Immature natural killer cell (primary cell): ENCODE measurements at places on chromosomes 5 and 9. TPM values are rescaled to one million over a fixed set of nuclear protein-coding genes. Genes with fewer than 3 reads are reported as not detected.

DNA sequence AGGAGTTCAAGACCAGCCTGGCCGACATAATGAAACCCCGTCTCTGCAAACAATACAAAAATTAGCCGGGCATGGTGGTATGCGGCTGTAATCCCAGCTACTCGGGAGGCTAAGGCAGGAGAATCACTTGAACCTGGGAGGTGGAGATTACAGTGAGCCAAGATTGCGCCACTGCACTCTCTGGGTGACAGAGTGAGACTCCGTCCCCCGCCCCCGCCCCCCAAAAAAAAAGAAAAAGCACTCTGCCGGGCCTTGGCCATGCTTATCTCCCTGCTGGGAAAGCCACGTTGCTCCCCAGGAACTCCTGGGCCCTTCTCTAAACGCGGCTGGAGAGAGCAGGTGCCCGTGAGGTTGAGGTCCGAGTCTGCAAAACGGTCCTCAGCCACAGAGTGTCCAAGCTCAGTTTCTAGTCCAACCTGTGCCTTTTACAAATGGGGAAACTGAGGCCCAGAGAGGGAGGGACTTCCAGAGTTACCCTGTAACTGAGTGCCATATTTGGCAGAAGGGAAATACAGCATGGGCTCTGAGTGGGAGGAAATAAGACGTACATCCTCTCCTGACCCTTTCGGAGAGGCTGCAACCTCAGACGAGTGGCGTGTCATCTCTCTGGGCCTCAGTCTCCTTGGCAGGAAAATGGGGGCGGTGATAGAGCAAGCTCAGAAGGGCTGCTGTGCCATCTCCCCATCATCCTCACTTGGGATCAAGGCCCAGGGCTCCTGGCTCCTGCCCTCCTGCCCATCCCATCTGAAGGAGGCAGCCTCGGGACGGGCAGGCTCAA is 6.6 kb upstream of the PHYHD1 start:
- no peak for DNase-seq
- no peak overlapping the region for H3K4me3 ChIP-seq
- peaks cover 40% of the 10 kb centered on the region for H3K4me1 ChIP-seq
- peaks cover 4% of the 10 kb centered on the region for H3K27me3 ChIP-seq
- peak overlapping the region; percentile 87 for H3K27ac ChIP-seq
- peaks cover under 1% of the 10 kb centered on the region for H3K36me3 ChIP-seq

DNA sequence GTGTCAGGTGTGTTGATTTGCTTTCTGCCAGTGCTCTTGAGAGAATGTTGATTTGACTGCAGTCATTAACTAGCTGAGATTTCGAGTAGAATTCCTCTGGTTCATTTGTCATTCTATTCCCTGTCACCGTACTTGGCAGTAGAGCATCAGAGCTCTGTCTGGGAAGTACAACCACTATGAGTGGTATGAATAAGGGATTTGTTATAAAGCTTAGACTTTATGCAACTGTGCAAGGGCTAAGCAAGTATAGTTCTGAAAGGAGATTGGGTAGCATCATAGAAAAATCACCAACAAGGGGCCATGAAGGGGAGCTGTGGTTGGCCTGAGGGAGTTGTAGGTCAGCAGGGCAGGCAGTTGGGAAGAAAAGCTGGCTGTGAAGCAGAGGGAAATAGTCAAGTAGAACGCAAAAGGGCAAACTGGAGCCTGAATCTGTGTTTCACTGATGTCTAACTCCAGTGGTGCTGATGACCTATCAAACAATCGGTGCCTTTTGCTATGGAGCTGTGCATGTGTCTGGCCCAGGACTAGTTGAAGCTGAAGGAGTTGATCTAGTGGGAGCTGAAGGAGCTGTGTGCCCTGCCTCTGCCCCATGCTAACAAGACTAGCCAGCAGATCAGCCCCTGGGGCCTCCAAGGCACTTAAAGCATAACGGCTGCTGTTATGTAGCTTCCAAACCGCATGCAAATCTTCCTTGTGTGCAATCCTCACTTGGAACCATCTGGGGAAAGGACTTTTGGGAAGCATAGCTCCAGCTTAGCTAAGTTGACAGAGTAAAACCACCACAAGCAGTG is 110.0 kb downstream of the SLC28A3 start:
- H3K27ac ChIP-seq = no peak overlapping the region
- H3K4me3 ChIP-seq = no peak overlapping the region
- H3K36me3 ChIP-seq = no peaks in the 10 kb centered on the region
- no peaks in the 10 kb centered on the region for H3K27me3 ChIP-seq
- no peak for DNase-seq

- H3K4me3 ChIP-seq = no peak overlapping the region
- no peaks in the 10 kb centered on the region for H3K36me3 ChIP-seq
Measured at GRCh38 chr5:35185518-35185917, 44.8 kb downstream of the PRLR start.

- H3K27ac ChIP-seq = no peak overlapping the region
- peaks cover 19% of the 10 kb centered on the region for H3K4me1 ChIP-seq
- peak overlapping the region; percentile 26 for H3K4me3 ChIP-seq
- H3K36me3 ChIP-seq = no peaks in the 10 kb centered on the region
- DNase-seq = no peak
Measured at GRCh38 chr5:177496727-177497291, 595 bp downstream of the PDLIM7 start.

The PALM2AKAP2 gene
- not detected for polyA plus RNA-seq

GRCh38 chr5:72144762-72145161 is 37.5 kb downstream of the MAP1B start:
- no peak for DNase-seq
- no peak overlapping the region for H3K27ac ChIP-seq
- peaks cover 14% of the 10 kb centered on the region for H3K27me3 ChIP-seq
- no peak overlapping the region for H3K4me3 ChIP-seq

The PCDHGB3 gene
- 0.06 TPM for polyA plus RNA-seq

DNA sequence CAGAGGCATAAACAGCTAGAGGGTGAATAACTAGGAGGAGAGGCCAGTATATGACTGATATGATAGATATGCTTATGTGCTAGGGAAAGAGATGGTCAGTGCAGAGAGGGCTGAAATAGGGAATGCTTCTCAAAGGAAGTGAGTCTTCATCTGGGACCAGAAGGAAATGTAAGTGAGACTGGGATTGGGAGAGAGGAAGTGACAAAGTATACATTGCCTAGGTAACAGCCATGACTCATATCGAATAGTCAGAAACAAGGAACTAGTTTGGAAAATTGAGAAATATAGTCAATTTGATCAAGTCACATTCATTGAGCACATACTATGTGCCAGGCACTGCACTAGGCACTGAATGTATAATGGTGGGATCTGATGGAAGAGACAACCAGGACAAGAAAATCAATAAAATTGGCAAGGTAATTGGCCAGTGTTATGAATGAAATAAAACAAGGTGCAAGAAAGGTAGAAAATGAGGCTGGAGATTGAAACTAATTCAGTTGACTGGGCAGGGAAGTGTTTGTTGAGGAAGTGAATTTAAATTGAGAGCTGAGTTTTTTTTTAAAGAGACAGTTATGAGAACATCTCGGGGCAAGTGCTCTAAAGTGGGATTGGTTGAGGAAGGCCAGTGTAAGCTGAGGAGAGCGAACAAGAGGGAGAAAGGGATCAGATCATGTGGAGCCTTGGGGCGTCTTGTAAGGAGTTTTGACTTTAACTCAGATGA is 4.3 kb downstream of the ERAP2 start:
- peaks cover 8% of the 10 kb centered on the region for H3K27me3 ChIP-seq
- peaks cover 77% of the 10 kb centered on the region for H3K4me1 ChIP-seq
- DNase-seq = no peak
- peak overlapping the region; percentile 18 for H3K4me3 ChIP-seq
- H3K36me3 ChIP-seq = peaks cover 41% of the 10 kb centered on the region

DNA sequence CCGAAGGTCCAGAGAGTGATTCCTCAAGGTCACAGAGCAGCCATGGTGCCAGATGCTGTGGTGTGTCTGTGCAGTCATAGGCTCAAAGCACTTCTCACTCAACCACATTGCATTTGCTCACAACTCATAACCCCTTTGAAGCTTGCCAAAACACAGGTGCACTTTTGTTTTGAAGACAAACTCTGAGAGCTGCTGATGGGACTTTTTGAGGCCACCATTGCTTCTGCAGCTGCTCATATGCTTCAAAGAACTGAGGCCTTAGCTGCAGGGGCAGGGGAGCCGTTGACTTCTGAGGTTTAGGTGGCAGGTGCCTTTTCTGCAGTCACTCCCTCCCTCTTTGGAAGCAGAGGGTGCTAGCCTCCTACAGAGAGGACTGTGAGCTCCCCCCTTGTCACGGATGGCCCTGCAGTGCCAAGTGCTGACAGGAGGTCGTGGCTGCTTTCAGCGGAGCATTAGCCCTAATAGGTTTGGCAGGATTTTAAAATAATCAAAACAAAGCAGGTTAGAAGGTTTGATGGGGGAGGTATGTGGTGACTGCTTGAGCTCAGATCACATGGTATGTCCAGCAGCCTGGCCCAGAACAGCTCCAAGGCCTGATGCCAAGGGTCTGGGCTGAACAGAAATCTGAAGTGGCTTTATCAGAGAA is 232.1 kb downstream of the MAN2A1 start:
- no peaks in the 10 kb centered on the region for H3K27me3 ChIP-seq
- DNase-seq = no peak
- no peaks in the 10 kb centered on the region for H3K36me3 ChIP-seq

The IGIP gene
- polyA plus RNA-seq = not detected

DNA sequence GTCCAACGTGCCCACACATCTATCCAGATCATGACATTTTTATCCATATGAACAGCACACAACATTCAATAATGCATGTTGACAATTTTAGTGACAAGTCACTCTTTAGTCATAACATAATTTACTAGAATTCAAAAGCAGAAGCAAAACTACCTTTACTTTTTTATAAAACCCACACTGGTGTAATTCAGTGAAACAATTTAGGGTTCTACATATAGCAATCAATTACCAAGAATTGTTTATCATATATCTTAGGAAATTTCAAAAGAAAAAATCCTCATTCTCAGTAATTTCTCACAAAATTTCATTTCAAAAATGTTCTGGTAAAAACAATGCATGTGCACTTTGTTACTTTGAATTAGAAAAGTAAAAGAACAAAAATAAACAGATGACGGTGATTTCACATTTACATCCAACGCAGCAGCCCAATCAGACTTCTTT is 12.6 kb downstream of the AUH start:
- H3K27me3 ChIP-seq = no peaks in the 10 kb centered on the region
- H3K36me3 ChIP-seq = peaks cover 24% of the 10 kb centered on the region
- DNase-seq = no peak
- no peak overlapping the region for H3K4me3 ChIP-seq
- H3K4me1 ChIP-seq = peaks cover 13% of the 10 kb centered on the region
- no peak overlapping the region for H3K27ac ChIP-seq

DNA sequence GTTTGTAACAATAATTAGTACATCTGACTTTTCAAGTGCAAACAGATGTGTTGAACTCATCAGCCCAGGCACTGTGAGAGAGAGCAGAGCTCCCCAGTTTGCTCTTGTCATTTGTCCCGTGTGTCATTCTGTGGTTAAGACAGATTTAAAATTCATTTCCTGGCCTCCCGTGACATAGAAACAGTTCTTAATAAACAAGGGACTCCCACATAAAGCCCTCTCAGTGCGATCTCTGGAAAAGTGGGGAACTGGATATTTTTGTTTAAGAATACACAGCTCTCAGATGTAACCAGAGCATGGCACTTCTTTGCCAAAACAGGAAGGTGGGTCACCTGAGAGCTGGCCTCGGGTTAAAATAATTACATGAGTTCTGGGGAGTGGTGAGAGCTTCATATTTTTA is 58.6 kb downstream of the PRKACG start:
- no peak for DNase-seq
- H3K36me3 ChIP-seq = no peaks in the 10 kb centered on the region
- peaks cover 4% of the 10 kb centered on the region for H3K4me1 ChIP-seq
- peaks cover 5% of the 10 kb centered on the region for H3K27me3 ChIP-seq

- H3K36me3 ChIP-seq = no peaks in the 10 kb centered on the region
- no peak for DNase-seq
Measured at GRCh38 chr5:67198917-67199316, 2.3 kb upstream of the CD180 start.

The PCDHB11 gene
- polyA plus RNA-seq = not detected

- no peaks in the 10 kb centered on the region for H3K27me3 ChIP-seq
- no peak overlapping the region for H3K27ac ChIP-seq
- no peak overlapping the region for H3K4me3 ChIP-seq
- H3K36me3 ChIP-seq = no peaks in the 10 kb centered on the region
- no peak for DNase-seq
Measured at GRCh38 chr9:79149585-79149984, 422.2 kb upstream of the TLE4 start.

The ERP44 gene
- polyA plus RNA-seq = 46.6 TPM

DNA sequence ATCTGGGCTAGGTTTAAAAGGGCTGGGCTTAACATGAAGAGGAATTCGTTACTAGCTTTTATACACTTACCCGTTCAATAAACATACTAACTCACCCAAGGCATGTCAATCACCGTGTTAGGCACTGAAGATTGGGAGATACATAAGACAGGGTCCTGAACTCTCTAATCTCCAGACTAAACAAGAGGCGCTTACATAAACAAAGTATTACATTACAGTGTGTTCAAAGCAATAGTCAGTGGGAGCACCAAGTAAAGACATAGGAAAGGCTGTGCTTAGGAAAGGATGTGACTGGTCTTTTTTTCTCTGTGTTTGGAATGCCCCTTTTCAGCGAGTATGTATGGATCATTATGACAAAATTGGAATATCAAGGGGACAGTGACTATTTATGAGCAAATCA is 203.6 kb upstream of the ADRA1B start:
- H3K36me3 ChIP-seq = peaks cover 4% of the 10 kb centered on the region
- no peak overlapping the region for H3K4me3 ChIP-seq
- no peaks in the 10 kb centered on the region for H3K27me3 ChIP-seq
- H3K4me1 ChIP-seq = no peaks in the 10 kb centered on the region

DNA sequence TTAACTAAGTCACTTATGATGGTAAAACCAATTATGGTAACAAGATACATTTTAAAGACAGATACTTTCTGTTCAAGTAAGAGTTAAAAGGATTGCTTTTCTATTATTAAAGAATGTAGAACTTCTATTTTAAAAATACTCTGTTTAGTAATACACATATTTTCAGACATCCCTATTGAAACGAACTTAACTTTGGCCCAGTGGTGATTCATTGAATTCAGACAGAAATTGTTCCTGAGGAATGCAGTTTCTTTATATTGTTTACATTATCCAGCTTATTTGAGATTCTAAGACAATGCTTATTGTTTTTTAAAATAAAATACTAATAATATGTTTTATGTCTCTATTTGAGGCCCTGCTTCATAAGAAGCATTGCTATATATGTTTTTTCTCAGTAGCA is 816.4 kb downstream of the SEMA5A start:
- no peaks in the 10 kb centered on the region for H3K36me3 ChIP-seq
- no peak for DNase-seq
- H3K4me1 ChIP-seq = no peaks in the 10 kb centered on the region
- no peak overlapping the region for H3K27ac ChIP-seq
- no peaks in the 10 kb centered on the region for H3K27me3 ChIP-seq
- H3K4me3 ChIP-seq = no peak overlapping the region

The OR1L6 gene
- not detected for polyA plus RNA-seq

- DNase-seq = no peak
- no peaks in the 10 kb centered on the region for H3K36me3 ChIP-seq
- no peak overlapping the region for H3K27ac ChIP-seq
- peaks cover 2% of the 10 kb centered on the region for H3K27me3 ChIP-seq
- H3K4me1 ChIP-seq = no peaks in the 10 kb centered on the region
Measured at GRCh38 chr9:28073270-28073669, 500.0 kb upstream of the C9orf72 start.

The ANKRD31 gene
- not detected for polyA plus RNA-seq

The CDKN2B-AS1 gene
- not detected for polyA plus RNA-seq

The WWC1 gene
- 0.40 TPM for polyA plus RNA-seq
